ENCODE measurements at places on chromosomes 12 and 14.

- DNase-seq = no peak
Measured at GRCh38 chr14:21019366-21019765, 5.5 kb downstream of the NDRG2 start.

DNA sequence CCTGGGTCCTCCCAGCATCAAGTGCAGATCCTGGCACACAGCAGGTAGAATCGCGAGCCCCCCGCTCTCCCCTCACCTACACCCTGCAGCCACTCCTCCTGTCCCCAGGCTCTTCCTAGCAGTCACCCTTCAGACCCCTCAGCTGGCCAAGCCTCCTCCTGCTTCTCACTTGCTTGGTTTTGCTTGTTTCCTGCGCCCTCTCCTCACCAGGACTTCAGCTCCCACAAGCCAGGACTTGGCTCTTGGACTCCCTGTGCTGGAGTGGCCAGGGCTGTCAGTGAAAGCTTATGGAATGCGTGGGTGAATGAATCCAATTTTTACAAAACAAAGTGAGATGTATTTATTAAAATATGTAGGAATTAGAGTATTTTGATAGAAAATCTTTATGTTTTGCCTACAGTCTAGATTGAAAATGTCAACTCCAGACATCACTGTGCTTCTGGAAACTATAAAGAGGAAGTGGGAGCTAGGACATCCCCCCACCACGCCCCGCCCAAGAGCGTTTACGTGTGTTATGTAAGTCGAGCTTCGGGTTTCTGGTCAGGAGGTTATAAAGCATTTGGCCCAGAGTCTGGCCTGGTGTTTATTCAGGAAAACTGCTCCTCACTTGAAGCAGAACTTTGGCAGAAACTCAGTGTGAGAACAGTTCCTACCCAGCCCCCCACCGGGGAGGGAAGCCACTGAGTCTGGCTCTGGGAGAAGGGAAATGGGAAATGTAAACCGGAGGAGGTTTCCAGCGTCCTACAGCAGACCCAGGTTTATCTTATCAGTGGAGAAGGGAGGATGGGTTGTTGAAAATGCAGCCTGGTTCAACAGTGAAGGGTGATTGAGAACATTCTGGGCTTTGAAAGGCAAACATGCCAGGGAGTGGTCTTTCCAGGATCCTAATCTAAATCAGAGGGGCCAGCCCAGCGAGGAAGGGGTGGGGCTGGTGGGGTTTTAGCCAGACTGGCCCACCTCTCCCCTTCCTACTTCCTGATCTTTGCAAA lies 8.8 kb downstream of the ALDH2 start:
- DNase-seq = no peak

DNA sequence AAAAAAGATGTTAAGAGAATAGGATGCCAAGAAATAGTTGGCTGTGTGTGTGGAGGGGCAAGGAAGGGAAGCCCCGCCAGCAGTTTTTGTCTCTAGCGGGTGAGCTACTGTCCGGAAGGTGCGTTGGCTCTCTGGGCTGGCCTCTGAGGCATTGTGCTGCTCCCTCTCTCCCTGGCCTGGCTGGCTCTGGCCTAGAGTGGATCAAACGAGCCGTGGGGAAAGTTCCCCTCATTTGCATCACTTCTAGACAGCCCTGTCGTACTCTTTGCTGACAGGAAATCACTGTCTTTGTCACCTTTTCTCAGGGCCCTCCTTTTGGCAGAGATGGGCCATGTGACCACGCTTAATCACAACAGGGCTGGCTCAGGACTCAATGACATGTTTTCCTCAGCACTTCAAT lies 236.1 kb upstream of the NPAS3 start:
- DNase-seq = no peak

DNA sequence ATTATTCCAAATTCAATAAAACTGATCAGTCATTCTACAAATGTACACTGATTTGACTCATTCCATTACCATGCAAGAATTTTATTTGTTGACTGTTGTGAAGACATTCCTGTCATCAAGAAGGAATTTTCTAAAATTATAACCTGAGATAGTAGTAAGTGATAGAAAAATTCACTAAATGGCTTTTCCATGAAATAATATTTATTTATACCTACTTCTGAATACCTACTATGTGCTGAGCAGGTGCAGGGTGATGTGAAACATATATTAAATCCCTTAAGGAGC lies 841.7 kb downstream of the NRXN3 start:
- no peak for DNase-seq

DNA sequence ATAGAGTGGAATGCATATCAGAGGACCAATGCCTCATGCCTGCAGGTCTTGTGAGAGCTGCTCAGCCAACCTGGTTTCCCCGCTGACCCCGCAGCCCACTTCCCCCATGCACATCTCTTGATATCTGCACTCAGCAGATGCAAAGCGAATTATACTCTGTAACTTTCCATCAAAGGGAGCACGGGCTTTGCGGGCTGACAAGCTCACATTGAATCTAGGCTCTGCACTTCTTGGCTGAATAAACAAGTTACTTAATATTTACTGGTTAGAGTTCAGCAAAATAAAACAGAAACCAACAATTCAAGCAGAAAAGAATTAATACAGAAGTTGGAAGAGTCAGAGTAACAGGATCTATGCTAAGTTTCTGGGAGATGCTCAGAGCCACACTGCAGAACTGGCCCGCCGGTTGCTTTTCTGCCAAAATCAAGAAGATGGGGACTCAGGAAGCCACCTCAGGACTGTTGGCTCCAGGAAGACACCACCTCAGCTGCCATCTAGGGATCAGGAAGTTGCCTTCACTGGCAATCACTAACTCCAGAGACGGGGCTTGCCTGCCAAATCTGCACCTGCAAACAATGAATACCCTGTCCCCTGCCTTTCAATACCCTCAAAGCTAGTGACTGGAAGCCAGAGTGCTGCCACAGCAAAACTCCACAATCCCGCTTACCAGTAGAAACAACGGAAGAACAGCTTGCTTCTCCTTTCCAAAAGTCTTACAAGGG lies 46.5 kb downstream of the NR1H4 start:
- no peak for DNase-seq

GRCh38 chr14:30966415-30967363 lies 58.8 kb upstream of the AP4S1 start:
- DNase-seq = no peak

GRCh38 chr14:76772300-76773187 lies 11.3 kb downstream of the VASH1 start:
- DNase-seq = no peak

- DNase-seq = no peak
Measured at GRCh38 chr12:76152181-76152807, 67.8 kb upstream of the NAP1L1 start.

GRCh38 chr12:12561371-12562015 lies 1.2 kb downstream of the DUSP16 start:
- no peak for DNase-seq

- no peak for DNase-seq
Measured at GRCh38 chr14:49494836-49495235, 91.3 kb downstream of the RPS29 start.

GRCh38 chr14:69246331-69246730 lies 13.6 kb upstream of the GALNT16 start:
- no peak for DNase-seq

DNA sequence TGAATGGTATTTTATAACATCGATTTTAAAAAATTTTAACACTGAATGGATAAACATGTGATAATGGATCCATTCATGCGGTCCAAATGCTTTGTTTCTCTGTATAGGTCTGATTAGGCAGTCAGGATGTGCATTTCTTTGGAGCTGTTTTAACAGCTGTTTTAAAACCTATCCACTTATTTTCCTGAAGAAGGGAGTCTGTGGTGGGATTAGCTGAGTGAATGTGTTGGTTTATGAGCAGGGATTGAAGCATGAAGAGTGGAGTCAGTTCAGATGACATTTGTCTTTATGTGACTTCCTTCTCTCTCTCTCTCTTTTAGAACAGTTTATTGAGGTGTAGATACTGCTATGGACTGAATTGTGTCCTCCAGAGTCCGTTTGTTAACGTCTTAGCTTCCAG lies 37.7 kb downstream of the GLT8D2 start:
- DNase-seq = no peak

GRCh38 chr14:51652168-51653078 lies 713 bp downstream of the FRMD6 start:
- DNase-seq = no peak

- no peak for DNase-seq
Measured at GRCh38 chr14:104373055-104373854, 206.3 kb upstream of the C14orf180 start.
